ENCODE measurements at places on chromosomes 1 and 21.
A peak's percentile ranks its signal among the peaks of the same experiment; 100 is the strongest.

- no peak for DNase-seq
Observed at GRCh38 chr1:170009551-170009950, 64.9 kb downstream of the KIFAP3 start.

DNA sequence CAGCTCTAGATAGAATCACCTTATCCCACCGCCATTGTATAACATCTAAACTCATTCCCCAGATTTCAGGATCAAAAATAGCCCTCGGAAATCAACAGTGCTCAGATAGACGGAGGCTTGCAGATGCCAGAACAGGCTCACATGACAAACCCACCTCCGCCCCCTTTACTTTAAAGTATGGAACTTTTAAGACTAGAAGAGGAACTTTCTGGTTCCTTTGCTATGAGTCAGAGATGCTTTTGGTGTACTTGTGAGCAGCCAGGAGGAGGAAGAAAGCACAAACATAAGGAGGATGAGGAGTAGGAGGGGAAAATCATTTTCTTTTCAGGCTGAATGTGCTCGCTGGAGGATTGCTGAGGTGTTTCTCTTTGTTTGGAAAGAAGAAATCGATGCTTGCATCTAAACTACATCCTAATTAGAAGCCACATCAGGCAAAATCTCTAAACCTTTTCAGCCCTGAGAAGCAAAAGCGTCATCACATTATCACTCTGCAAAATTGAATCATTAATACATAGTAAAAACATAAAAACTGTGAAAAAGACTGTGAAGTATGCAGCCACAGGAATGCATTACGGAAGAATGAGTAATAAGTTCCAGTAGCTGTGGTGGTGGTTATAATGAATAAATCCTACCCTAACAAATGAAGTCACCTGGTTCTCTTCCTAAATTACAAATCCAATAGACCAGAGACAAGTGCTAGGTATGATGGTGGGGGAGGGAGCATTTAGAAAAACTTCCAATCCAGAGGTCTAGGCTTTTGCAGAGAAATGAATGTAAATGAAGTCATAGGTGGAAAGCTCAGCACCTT, 251.3 kb downstream of the KCNH1 start:
- no peak for DNase-seq

DNA sequence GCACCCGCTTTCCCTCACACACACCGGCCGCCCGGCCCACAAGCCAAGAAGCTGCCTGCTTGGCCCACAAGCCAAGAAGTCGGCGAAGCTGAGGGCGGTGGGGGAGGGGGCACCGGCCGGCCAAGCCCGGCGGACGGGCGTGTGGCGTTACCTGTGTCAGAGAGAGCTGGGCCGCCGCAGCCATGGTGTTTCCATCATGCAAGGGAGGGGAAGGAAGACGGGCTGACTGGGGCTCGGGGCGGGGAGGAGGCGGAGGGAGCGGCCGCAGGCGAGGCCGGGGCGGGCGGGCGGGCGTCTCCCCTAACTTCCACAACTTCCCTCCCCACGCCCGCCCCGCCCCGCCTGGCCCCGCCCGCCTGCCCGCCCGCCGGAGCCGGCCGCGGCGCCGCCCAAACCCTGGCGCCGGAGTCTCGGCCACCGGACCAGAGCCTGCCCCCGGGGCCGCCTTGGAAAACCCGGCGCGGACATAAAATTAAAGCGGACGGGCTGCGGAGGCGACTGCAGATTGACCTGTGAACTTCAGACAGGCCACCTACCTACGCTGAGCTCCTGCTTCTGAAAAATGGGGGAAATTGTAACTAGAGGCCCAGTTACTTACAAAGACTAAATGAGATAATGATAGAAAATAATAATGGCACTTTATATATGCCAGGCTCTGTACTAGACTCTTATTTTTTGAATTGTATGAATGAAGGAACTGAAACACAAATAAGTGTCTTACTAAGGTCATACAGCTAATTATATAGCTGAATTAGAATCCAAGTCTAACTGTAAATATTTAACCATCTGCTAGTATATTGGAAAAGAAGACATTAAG, at the start of gene EPS15:
EPS15 (minus strand) TSS at position 219 of the 817 bp plus-strand sequence; CDS start at position 184, 35 bp downstream.
- DNase-seq = peak; percentile 75

DNA sequence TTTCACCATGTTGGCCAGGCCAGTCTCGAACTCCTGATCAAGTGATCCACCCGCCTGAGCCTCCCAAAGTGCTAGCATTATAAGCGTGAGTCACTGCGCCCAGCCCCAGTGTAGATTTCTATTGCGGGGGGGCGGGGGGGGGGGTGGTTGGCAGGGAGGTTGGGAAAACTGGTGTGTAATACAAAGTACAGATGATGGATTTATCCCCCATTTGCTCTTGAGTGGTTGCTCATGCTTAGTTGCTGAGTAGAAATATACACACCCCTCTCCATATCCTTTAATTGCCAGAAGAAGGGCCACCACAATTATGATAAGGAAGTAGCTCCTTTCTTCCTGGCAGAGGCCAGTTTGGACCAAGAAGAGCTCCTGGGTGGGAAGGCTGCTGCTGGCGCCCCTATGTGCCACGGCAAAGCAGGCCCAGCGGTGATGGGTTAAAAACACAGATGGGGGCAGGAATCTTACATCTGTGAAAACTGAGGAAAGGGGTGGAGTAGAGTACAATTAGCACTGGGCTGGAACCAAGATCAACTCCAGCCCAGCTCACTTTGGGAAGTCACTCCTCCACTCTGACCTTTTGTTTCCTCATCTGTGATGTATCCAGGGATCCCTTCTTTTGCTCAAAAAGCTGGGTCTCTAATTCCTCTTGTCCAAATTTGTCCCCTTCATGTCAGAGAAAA, 55.2 kb downstream of the MRPL37 start:
- no peak for DNase-seq

DNA sequence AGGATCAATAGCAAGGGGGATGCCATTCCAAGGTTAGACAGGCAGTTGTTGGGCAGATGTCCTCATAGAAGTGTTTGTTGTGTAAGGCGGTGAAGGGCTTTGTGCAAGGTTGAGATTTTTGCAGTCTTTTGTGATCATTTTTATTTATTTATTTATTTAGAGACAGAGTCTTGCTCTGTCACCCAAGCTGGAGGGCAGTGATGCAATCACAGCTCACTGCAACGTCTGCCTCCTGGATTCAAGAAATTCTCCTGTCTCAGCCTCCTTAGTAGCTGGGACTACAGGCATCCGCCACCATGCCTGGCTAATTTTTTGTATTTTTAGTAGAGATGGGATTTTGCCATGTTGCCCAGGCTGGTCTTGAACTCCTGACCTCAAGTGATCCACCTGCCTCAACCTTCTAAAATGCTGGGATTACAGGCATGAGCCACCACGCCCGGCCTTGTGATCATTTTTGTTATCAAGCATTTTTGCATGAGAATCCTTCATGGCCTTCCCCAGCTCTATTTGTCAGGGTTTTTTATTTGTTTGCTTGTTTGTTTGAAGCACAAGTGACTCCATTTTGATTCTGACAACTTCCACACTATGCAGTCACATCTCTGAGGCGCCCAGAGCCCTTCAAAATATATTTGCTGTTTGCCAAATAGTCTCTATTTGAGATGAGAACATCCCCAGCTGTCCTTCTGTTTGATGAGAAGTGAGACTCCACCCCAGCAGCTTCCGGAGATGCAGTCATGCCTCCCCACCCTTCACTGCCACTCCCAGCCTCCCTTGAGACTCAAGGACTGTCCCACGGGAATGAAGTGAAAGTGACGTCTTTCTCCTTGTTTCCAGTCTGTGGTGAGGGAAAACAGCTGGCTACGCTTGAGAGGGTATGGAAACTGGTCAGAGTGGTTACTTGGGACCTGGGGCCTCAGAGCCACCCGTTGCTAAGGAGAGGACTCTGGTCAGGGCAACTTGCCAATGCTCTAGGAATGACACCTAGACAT, 38.0 kb downstream of the TMEM50B start:
- no peak for DNase-seq

GRCh38 chr1:40302475-40302874, 14.6 kb downstream of the COL9A2 start:
- DNase-seq = no peak

Measured in GDM1 (cell line).